Activated CD4-positive, alpha-beta memory T cell treated with anti-CD3 and anti-CD28 coated beads for 36 hours (primary cell): ENCODE measurements at places on chromosomes 2 and 18. TPM values are rescaled to one million over a fixed set of nuclear protein-coding genes. Genes with fewer than 3 reads are reported as not detected.

DNA sequence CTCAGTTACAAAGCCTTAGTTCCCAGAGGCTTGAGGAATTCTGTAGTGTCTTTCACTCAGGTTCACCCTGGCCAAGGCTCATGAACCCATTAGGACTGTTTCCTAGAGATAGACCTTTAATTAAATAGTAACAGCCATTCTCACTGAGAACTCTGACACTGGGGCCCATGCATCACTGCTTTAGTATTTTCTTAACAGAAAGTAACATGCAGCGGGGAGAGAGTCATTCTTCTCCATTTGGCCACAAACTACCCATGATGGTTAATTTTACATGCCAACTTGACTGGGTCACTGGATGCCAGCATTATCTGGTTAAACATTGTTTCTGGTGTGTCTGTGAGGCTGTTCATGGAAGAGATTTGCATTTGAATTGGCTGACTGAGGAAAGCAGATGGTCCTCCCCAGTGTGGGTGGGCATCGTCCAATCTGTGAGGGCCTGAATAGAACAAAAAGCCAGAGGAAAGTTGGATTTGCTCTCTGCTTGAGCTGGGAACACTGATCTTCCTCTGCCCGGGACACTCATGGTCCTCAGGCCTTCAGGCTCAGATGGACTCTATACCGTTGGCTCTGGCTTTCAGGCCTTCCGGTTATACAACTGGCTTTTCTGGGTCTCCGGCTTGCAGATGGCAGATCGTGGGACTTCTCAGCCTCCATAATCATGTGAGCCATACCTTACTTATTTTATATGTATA, 5.6 kb upstream of the CPLX4 start:
- peaks cover 30% of the 10 kb centered on the region for H3K36me3 ChIP-seq
- no peaks in the 10 kb centered on the region for H3K27me3 ChIP-seq
- no peaks in the 10 kb centered on the region for H3K4me1 ChIP-seq
- H3K4me3 ChIP-seq, result no peak overlapping the region
- DNase-seq, result no peak

DNA sequence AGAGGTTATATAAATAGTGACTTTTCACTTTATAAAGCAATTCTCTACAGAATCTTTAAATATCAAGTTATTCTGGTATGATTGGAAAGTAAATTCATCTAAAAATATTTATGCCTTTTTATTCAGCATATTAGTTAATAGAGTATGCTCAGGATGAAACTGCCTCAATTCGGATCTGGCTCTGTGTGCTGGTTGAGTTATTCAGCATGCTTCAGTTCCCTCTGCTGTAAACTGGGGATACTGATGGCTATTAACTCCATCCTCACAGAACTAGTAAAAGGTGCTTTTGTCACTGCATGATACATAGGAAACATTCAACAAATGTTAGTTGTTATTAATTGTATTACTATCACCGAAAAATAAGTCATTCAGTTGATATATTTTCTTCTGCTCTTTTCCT, 250.3 kb downstream of the NRXN1 start:
- no peak overlapping the region for H3K27ac ChIP-seq
- no peak overlapping the region for H3K4me3 ChIP-seq
- H3K36me3 ChIP-seq, result no peaks in the 10 kb centered on the region
- DNase-seq, result no peak
- no peaks in the 10 kb centered on the region for H3K27me3 ChIP-seq

DNA sequence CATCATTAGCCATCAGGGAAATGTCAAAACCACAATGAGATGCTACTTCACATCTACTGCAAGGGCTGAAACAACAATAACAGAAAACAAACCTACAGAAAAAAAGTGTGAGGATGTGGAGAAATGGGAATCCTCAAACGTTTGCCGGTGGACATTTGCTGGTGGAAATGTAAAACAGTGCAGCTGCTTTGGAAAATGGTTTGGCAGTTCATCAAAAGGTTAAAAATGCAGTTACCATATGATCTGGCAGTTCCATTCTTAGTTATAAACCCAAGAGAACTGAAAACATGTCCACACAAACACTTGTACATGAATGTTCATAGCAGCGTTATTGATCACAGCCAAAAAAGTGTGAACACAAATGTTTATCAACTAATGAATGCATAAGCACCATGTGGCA, 44.2 kb downstream of the PROC start:
- no peak overlapping the region for H3K4me3 ChIP-seq
- peaks cover 2% of the 10 kb centered on the region for H3K27me3 ChIP-seq
- DNase-seq, result no peak

DNA sequence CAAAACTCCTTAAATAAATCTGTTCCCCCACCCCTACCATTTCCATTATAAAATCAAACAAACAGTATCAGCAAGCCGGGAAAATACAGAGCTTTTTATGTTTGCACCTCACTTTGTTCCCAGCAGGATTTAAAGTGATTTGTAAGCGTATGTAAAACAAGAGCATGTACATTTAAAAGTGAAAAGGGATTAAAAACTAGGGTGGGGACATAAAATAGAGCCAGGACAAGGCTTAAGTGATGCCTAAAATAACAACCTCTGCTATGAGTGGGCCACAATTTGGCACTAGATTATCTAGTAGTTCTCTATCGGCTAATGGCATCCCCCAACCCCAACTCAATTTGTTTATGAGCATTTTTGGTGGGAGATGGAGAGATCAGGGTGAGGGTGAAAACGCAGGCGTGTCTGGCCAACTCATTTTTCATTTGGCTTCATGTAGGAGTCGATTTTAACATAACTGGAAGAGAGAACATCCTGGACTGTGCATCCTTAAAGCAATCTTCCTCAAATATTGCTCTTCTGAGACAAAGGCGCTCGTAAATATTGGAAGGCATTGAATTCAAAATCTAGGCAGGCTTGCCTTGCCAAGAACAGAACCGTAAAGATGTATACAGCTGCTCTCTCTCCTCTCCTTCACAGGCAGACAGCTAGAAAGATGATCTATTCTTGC, 34.5 kb upstream of the TSPYL6 start:
- no peaks in the 10 kb centered on the region for H3K36me3 ChIP-seq
- H3K27me3 ChIP-seq, result no peaks in the 10 kb centered on the region
- DNase-seq, result no peak
- H3K4me1 ChIP-seq, result no peaks in the 10 kb centered on the region

GRCh38 chr2:2107627-2108026, 223.4 kb downstream of the MYT1L start:
- H3K27me3 ChIP-seq, result no peaks in the 10 kb centered on the region
- no peak overlapping the region for H3K4me3 ChIP-seq
- no peak overlapping the region for H3K27ac ChIP-seq
- DNase-seq, result no peak
- H3K36me3 ChIP-seq, result no peaks in the 10 kb centered on the region

DNA sequence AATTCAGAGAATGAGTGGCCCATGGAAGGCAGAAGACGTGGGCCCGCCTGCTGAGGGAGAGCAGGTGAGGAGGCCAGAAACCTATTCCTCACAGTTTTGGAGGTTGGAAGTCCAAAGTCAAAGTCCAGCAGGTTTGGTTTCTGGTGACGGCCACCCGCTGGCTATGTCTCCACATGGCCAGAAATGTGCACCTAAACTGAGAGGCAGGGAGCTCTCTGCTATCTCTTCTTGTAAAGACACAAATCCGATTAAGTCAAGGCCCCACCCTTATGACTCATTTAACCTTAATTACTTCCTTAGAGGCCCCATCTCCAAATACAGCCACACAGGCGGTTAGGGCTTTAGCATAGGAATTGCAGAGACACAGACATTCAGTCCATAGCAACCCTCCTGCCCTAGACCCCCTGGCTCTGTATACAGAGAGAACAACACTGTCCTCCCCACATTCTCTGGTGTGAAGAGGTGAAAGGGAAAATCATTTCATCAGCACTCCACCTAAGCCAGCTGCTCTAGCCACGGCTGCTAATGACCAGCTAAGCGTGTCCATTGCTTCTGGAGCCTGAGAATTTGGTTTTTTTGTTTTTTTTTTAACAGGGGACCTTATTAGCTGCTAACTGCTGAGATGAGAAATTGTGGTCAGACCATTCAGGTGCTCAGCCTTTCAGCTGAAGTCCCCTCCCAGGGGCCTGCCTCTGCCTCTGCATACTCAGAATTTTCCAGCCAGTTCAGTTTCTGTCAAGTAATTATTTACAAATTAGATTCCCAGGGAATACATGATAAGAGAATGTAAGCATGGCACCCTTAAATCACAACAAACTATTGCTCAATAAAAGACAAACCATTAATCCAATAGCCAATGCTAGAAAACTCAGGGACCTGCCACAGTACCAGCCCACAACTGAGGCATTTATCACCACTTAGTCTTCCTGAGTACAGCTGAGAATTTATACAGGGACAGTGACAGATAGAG, 368.7 kb upstream of the ID2 start:
- no peak overlapping the region for H3K4me3 ChIP-seq
- no peaks in the 10 kb centered on the region for H3K36me3 ChIP-seq
- peak overlapping the region; percentile 18 for H3K27ac ChIP-seq

DNA sequence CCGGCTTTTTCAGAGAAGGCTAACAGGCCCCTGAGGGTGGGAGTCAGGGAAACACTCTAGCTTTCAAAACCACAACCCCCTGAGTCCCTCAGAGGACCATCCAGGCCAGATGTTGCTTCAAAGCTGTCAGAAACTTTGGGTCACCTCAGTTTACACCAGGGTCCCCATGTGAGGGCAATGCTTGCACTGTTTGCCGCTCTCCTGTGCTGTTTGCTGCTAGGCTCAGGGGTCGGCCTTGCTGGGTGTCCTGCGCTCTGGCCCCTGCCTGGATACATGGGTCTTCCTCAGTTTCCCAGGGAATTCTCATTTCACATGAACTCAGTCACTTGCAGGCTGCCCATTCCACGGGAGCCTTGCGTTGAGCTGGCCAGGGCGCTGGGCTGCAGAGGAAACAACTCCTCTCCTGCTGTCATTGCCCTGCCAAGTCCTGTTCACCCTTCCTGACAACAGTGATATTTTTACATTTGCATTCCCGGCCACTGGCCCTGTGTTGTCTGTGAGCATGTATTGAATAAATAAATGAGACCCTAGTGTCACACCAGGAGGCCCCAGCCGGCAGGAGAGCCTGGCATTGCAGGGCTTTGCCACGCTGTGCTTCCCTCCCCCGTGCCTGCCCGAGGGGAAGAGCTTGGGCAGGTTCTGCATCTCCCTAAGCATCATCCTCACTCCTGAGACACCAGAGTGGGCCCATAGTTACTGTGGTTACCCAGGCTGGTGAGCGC, 73.2 kb upstream of the RAB6C start:
- no peak overlapping the region for H3K27ac ChIP-seq
- H3K36me3 ChIP-seq, result no peaks in the 10 kb centered on the region
- no peaks in the 10 kb centered on the region for H3K4me1 ChIP-seq
- H3K4me3 ChIP-seq, result no peak overlapping the region

GRCh38 chr2:54927085-54927750, 123.0 kb downstream of the RTN4 start:
- no peak overlapping the region for H3K4me3 ChIP-seq
- no peak overlapping the region for H3K27ac ChIP-seq

DNA sequence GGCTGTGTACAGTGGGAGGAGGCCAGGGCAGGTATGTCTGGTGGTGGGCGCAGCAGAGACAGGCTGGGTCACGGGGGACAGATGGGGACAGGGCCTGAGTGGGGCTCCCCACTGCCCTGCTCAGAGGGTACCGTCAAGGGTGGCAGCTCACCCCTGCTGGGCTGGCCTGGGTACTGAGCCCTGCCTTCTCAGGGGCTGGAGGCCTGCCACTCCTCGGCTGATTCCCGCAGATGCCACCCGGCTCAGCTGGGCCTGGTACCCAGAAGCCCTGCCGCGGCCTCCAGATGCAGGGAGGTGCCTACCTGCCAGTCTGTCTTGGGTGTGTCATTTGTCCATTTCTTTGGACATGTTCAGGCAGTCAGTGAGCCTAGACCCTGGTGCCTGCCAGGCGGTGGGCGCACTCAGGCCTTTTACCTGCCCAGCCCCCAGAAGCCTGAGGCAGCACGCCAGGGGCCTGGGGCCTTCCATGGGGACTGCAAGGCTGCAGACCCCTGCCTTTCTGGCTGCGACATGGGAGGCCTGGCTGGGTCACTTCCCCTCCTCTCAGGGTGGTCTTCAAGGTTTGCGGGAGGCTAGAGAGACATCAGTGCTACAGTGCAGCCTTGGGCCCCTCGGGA, 3.3 kb downstream of the SNORC start:
- no peak overlapping the region for H3K4me3 ChIP-seq
- no peak for DNase-seq
- peaks cover 5% of the 10 kb centered on the region for H3K4me1 ChIP-seq

DNA sequence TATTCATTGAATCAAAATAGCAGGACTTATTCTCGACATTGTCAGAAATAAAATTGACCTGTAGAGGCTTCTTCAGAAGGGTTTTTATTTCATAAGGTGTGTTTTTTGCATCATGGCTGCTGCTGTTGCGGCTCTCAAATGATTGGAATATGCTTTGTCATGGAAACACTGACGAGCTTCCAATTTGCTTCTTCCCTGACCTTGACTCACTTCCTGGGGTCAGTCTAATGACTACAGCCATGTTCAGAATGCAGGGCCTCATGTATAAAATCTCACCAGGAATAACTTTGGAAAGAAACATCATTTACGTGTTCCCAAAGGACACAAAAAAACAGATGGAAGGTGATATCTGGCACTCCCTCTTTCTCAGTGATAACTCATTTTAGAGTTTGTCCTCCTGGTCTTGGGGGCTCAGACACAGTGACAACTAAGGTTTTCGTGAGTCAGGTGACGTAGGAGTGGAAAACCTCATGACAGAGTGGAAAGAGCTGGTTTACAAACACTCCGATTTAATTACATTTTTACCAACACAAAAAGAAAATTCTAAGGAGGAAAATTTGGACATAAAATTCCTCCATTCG, 467.0 kb upstream of the RAB12 start:
- H3K36me3 ChIP-seq, result peaks cover 4% of the 10 kb centered on the region
- no peak overlapping the region for H3K27ac ChIP-seq
- no peak overlapping the region for H3K4me3 ChIP-seq
- H3K27me3 ChIP-seq, result no peaks in the 10 kb centered on the region

- peaks cover 23% of the 10 kb centered on the region for H3K4me1 ChIP-seq
- peak; percentile 56 for DNase-seq
- H3K36me3 ChIP-seq, result no peaks in the 10 kb centered on the region
Measured at GRCh38 chr2:70643715-70644114, 90.1 kb upstream of the TGFA start.

DNA sequence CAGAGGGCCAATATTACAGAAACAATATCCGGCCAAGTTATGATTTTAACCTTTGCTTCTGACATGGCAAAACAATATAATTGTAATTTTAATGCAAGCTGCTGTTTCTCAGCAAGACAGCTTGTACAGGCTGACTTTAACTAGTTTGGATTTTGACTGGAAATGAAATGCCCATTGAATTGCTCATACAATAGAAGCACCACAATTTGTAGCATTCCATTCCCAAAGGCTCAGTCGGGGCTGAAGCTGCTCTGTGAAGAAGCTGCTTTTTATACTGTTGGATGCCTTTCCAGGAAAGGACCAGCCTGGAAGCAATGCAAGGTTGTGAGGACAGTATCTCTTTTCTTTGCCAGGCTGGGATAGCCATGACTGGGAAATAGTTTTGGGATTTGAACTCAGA, 677.0 kb upstream of the FANCL start:
- H3K4me3 ChIP-seq, result no peak overlapping the region
- DNase-seq, result no peak
- no peaks in the 10 kb centered on the region for H3K4me1 ChIP-seq
- H3K36me3 ChIP-seq, result no peaks in the 10 kb centered on the region
- no peaks in the 10 kb centered on the region for H3K27me3 ChIP-seq

GRCh38 chr18:37430357-37431076, 135.1 kb downstream of the CELF4 start:
- no peaks in the 10 kb centered on the region for H3K36me3 ChIP-seq
- H3K4me3 ChIP-seq, result no peak overlapping the region
- DNase-seq, result no peak
- H3K4me1 ChIP-seq, result no peaks in the 10 kb centered on the region
- H3K27me3 ChIP-seq, result peaks cover 2% of the 10 kb centered on the region

MGAT4A gene
- 71.9 TPM for total RNA-seq

MOCOS gene
- 0.17 TPM for total RNA-seq

MGAT5 gene
- total RNA-seq, result 33.6 TPM

TANC1 gene
- 0.86 TPM for total RNA-seq

ZFAND2B gene
- total RNA-seq, result 34.4 TPM

GLB1L gene
- 4.8 TPM for total RNA-seq
